ENCODE measurements at places on chromosomes 13 and 19.

- no peak for DNase-seq
Measured at GRCh38 chr13:53694814-53695532, 666.4 kb downstream of the OLFM4 start.

- no peak for DNase-seq
Measured at GRCh38 chr13:27120811-27121210, 50.8 kb downstream of the USP12 start.

DNA sequence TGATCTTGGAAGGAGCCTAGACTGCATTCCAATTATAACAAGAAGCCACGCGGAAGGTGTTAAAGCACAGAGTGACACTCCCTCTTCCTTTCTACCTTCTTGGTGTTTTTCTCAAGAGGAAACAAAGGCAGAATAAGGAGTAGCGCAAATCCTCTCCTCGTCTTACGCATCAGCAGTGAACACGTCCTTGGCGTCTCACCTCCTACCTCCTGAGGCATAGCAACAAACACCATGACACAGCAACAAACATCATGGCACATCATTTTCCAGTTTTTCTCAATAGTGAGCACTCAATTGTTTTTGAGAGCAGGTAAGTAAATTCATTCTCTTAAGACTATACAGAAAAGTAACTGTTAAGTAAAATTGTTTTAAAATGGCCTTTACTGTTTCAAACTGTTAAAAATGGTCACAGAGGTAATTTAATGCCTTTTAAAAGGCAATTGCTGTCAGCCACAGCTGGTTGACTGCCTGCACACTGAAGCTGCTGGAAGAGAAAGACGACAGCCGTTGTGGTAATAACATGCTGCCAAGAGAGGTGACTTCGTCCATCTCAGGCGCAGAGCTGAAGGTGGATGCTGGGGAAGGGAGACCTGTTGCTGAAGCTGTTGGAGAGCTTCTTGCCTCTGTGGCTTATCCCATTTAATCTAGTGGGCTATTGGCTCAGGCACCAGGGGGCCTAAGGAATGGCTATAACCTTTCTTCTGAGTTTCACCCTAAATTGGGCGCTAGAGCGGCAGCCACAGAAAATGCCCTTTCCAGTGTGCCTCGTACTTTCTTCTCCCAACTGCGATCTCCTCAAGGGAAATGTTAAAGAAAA is 703.7 kb downstream of the UQCRFS1 start:
- no peak for DNase-seq

GRCh38 chr13:93774506-93774905 is 547.9 kb downstream of the GPC6 start:
- no peak for DNase-seq

GRCh38 chr19:12789904-12790619 is 1.2 kb upstream of the JUNB start:
- DNase-seq: peak; percentile 95

- no peak for DNase-seq
Measured at GRCh38 chr19:35860818-35861639, 4.3 kb downstream of the KIRREL2 start.

DNA sequence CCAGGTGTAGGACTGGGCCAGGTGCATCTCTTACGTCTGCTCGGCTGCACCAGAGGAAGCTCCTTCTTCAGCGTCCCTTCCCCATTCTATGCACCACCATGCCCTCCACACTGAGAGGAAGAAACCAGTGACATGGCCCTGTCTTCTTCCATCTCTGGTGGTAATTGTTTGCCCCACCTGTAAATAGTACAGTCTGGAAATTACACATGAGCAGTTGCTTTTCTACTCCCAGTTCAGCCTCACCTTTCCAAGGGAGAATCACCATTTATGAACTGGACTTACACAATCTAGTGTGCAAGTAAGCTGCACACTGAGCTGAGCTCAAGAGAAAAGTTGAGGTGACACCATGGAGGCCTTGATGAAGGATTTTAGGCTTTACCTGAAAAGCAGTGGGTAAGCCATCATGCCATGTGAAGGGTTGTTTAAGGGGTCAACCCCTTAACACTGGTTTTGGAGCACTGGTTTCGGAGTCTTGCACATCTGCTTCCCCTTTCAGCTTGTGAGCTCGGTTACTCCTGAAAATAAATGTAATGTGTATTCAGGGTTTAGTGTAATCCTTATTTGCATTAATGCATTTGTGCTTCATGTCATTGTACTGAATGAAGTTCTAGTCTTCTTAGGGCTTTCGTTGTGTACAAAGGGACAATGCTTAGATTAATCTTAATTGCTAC is 22.4 kb downstream of the ZNF536 start:
- no peak for DNase-seq
